ENCODE measurements at places on chromosomes 5 and 9. TPM values are rescaled to one million over a fixed set of nuclear protein-coding genes. Genes with fewer than 3 reads are reported as not detected.

Gene SNCB
- 1.4 TPM for total RNA-seq

Gene GALNT12
- 0.34 TPM for total RNA-seq

Gene INSL6
- total RNA-seq = not detected

Gene C8G
- total RNA-seq = 1.7 TPM

Gene PTGES
- total RNA-seq = 0.51 TPM

Gene GRXCR2
- total RNA-seq = not detected

Gene LURAP1L
- total RNA-seq = 1.1 TPM

Gene MYORG
- total RNA-seq = 8.0 TPM

Gene IFNA13
- total RNA-seq = not detected

Gene PCDHGA6
- total RNA-seq = 2.2 TPM

Gene PCYOX1L
- total RNA-seq = 14.8 TPM

Gene SH3GL2
- 0.17 TPM for total RNA-seq

Gene KIF4B
- total RNA-seq = 0.17 TPM

Gene OR1Q1
- not detected for total RNA-seq

Gene ANKRD18A
- under 0.01 TPM for total RNA-seq
